ENCODE measurements at places on chromosomes 5 and 9.
A peak's percentile ranks its signal among the peaks of the same experiment; 100 is the strongest.

DNA sequence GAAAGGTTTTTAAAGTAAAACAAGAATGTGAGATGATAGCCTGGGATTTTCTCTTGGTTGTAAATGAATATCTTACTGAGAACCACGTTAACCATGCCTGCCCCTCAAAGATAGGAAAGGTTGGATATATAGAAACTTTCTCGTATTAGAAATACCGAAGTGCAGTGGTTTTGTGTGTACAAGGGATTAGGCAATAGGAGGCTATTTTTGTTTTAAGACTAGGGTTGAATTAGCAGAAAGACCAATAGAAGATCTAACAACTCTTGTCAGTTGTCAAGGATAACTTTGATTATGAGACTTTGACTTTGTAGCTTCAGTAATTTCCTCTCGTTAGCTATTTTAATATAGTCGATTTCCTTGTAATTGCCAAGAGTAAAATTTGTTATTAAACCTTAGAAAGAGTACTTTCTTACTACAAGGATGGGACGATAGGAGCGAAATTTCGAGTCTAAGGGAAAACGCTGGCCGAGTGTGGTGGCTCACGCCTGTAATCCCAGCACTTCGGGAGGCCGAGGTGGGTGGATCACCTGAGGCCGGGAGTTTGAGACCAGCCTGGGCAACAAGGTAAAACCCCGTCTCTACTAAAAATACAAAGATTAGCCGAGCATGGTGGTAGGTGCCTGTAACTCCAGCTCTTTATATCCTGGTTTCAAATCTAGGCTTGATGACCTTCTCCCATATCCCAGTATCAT, 838 bp downstream of the POLK start:
- DNase-seq = no peak

DNA sequence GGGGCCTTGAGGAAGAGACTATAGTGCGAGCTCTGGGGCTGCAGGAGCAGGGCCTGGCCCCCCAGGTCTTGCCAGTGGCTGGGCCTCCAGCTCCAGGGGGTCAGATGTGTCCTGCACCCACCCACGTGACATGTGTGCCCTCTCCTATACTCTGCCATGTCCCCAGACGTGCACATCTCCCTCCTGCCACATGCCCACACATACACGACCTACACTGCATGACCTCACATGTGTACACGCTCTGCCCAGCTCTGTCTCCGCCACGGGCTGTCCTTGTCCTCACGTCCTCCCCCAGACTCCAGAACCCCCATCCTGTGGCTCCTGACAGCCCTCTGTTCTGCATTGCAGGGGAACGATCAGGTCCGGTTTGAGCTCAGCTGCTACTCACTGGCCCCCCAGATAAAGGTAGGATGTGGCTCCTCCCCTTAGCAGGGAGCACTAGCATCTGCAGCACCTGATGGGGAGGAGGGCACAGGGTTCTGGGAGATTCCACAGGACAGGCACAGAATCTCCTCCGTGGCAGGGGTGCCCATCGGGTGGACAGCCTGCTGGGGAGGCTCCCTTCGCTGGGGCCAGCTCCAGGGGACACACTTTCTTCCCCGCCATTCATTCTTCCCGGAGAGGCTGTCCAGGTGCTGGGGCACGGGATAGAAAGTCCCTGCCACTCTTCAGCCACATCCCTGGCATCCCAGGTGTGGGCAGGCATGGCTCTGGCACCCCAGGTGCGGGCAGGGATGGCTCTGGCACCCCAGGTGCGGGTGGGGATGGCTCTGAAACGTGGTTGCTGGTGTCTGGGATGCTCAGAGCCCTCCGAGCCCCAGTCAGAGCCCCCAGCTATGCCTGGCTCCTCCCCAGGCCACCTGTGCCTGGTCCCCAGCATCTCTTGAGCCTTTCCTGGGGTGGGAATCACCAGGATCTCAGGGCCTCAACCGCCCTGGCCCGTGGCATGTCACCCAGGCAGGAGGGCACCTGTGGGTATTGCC, 19.3 kb downstream of the ASS1 start:
- no peak for DNase-seq

- DNase-seq = no peak
Measured at GRCh38 chr9:17121264-17121663, 13.6 kb upstream of the CNTLN start.

DNA sequence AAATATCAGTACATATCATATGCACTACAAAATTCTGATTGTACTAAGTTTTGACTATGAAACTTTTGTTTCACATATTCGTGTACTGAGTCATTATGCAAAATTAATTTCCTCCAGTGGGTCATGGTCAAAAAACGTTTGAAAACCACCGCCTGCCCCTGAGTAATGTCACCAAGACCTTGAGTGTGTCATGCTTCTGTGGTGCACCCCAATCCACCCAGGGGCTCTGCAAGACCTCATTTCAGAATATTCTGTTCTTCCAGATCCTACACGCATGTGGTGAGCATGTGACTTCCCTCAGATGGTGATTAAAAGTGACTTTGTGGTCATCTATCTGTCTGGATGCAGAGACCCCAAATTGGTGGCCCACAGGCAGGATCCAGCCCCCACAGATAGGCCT, 31.0 kb downstream of the ABLIM3 start:
- no peak for DNase-seq

DNA sequence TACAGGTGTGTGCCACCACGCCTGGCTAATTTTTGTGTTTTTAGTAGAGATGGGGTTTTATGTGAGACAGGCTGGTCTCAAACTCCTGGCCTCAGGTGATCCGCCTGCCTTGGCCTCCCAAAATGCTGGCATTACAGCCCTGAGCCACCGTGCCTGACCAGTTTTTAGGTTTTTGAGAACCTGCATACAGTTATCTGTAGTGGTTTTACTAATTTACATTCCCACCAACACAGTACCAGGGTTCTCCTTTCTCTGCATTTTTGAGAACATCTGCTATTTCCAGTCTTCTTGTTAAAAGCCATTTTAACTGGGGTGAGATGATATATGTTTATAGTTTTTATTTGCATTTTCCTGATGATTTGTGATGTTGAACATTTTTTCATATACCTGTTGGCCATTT, 12.8 kb downstream of the DMXL1 start:
- DNase-seq = no peak

DNA sequence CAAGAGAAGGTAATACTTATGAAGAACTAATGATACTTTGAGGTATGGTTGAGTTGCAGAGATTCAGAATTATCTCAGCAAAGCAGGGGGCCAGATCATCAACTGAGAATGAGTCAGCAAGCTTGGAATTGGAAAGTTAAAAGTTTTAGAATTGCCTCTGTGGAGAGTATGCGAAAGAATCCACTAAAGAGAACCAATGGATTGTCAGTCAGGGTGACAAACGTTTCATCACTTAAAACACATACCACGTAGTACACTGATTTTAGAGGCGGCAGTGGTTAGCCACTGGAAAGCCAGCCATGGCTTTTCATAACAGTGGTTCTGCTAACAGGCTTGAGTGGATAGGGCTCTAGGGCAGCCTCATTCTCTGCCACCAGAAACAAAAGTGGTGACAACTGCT, 30.7 kb downstream of the AOPEP start:
- DNase-seq = no peak

GRCh38 chr9:20015427-20015931, 226.6 kb upstream of the SLC24A2 start:
- DNase-seq = no peak

GRCh38 chr5:4929092-4929655, 211.0 kb upstream of the ADAMTS16 start:
- DNase-seq = no peak

DNA sequence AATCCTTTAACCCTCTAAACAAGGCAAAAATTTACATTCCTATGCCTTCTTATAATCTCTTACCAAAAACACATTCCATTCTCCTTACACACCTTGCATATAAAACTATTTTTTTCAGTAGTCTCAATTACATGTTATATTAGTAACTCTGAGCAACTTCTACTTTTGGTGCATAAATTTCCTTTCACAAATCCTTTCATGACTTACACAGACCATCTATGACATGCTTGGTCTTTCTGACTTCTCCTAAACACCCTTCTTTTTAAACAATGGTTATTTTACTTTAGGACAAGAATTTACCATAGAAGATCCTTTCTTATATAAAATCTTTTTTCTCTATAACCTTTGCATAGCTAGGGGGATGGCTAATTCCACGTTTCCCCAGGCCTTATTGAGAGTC, 208.0 kb upstream of the ARRDC3 start:
- DNase-seq = no peak

- no peak for DNase-seq
Measured at GRCh38 chr5:151253605-151253950, 593 bp downstream of the GM2A start.

GRCh38 chr5:42994555-42995359, 45.4 kb downstream of the ANXA2R start:
- peak; percentile 94 for DNase-seq

- peak; percentile 81 for DNase-seq
Measured at GRCh38 chr9:95507464-95508241, 9.1 kb downstream of the PTCH1 start.

- no peak for DNase-seq
Measured at GRCh38 chr5:156942064-156942463, 21.0 kb downstream of the TIMD4 start.

GRCh38 chr5:172697123-172698121, 56.4 kb downstream of the NEURL1B start:
- peak; percentile 93 for DNase-seq

GRCh38 chr9:130421154-130421801, 23.5 kb upstream of the ASS1 start:
- DNase-seq = no peak

DNA sequence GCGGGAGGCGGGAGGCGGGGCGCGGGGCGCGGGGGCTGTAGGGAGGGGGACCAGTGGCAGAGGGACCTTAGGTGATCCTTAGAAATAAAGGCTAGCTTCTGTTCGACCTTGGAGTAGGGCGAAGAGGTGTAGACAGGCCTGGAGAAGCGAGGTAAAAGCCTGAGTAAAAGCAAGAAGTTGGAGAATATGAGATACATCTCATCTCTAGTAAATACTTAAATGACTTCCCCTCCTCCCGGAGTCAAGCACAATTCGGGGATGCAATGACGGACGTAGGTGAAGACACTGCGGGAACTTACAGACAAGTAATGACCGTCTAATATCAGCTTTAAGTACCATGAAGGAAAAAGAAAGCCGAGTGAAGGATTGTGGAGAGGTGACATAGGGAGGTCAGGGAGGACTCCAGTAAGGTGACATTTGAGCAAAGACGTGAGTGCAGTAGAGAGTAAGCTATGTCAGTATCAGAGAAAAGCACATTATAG, 466 bp downstream of the SMC2 start:
- no peak for DNase-seq

- DNase-seq = no peak
Measured at GRCh38 chr9:121915304-121915625, 177.8 kb downstream of the TTLL11 start.

DNA sequence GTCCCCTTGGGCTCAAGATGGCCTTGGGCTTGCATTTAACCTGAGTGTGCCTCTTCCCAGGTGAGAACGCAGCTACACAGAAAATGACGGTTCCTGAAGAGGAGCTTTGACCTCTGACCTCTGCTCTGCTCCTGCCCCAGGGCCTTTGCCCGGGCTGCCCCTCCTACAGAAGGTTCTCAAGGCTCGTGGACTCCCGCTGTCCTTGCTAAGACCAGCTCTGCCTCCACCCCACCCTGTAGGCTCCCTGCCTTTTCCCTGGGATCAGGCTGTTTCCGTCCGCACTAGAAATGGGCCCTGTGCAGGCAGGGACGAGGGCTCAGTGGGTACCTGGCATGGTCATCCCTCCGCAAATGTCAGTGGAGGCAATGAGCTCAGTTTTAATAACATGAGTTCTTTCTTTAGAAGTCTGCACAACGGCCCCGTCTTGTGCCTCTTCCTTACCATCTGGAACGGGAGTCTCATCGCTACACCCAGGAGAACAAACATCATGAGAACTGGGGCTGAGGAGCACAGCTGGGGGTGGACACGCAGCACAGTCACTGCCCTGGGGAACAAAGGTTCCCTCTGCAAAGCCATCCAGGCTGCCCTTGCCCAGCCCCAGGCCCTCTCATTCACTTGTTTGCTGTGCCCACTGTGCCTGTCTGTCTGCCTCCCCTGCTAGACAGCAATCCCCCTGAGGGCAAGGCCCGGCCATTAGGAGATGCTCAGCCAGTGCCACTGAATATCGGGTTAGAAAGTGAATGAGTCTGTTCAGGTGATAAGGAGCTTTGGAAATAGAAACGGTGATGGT, 26.7 kb upstream of the LPCAT1 start:
- no peak for DNase-seq

- no peak for DNase-seq
Measured at GRCh38 chr5:88119535-88120125, 149.0 kb downstream of the TMEM161B start.

DNA sequence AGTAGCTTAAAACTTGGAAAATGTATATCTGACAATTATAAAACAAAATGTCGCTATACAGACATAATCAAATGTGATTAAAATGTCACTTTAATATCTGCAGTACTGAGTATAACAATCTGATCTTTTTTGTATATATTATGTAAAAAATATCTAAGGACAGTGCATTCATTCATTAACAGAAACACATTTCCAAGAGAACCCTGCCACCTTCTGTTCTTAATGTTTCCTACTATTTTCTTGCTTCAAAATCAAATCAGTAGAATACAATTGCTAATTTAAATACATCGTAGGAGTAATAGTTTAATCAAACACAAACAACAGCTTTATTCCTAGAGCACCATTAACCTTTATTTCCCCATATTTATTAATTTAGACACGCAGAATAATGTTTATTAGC, 142.6 kb upstream of the ST8SIA4 start:
- no peak for DNase-seq

GRCh38 chr9:96587338-96588315, 32.0 kb downstream of the CDC14B start:
- DNase-seq = peak; percentile 53

DNA sequence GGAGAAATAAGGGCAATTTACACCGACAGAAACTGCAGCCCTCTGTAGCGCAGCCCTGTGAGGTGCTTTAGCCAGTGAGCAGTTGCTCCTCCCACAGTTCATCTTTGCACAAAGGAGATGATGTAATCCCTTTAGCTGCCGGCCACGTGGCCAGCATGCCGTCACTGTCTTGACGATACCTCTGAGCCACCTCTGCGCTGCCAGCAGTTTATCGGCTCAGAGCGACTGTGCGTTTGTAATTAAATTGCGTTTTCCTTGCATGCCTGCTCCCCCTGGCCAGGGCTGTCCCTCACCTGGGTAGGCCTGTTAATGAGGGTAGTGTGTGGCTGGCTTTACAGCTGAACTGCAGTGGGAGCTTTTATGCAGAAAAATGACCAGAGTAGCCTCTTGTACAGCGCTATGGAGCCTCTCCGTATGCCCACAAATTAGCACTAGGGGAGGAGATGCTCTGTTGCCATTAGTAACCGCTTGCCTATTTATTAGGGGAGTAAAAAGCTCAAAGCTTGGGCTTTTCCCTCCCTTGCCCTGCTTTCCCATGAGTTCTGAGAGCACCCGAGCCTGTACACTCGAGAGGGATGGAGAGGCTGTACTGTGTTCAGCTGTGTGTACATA, 107.0 kb downstream of the TRIO start:
- no peak for DNase-seq

DNA sequence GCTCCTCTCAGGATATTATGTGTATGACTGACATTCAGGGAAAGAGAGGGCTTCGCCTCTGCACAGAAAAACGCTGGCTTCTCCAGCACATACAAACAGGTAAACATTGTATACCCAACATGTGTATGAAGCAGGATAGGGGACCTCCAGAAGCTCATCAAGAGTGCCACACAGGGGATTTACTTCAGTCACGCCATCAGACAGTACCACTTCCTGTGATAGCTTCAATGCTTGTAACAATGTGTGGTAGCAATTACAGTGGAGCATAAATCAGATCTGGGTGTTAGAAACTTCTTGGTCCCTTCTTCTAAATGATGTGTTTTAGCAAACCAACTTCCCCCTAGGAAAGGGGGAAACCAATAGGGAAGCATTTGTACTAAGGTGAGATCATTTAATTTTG, 160.8 kb downstream of the TSSK1B start:
- DNase-seq = no peak

Measured in islet precursor cell (in vitro differentiated cells).